Activated B cell treated with CpG ODN at 0.5 μM for 24 hours (primary cell): ENCODE measurements at places on chromosomes 16 and 17.

DNA sequence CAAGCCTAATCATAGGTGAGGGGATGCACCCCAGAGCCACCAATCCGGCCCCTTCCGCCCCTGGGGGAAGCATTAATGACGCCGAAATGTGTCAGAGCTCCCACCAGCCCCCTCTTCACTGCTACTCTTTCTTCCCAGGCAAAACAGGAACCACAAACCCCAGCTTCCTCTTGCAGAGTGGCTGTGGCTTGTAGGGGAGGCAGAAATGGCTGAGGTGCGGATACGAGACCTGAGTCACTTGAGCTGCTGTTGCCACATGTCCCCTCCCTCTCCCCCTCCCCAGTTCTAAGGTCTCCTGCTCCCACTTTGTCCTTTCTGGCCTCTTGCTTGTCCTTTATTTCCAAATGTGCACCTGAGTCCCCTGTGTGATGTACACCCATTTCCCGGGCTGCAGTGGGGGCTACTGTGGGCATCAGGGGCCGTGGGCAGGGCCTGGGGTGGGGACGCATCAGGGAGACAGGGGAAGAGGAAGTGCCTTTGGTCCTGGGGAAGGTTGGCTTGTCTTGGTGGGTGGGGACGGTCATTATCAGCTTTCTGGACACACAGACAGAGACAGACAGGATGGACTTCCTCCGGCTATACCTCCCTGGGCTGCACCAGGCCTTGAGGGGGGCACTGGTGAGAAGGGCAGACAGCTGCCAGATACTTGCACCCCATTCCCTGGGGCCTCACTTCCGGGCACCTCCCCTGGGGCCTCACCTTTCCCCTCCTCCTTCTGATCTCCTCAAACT is at the start of gene APOBR:
Gene APOBR (plus strand): TSS at position 523 of the 731 bp plus-strand sequence. CDS start 39 bp downstream, at position 562.
- DNase-seq, result peak; percentile 69

- no peak for DNase-seq
Measured at GRCh38 chr16:27254262-27254811, 14.2 kb downstream of the NSMCE1 start.

DNA sequence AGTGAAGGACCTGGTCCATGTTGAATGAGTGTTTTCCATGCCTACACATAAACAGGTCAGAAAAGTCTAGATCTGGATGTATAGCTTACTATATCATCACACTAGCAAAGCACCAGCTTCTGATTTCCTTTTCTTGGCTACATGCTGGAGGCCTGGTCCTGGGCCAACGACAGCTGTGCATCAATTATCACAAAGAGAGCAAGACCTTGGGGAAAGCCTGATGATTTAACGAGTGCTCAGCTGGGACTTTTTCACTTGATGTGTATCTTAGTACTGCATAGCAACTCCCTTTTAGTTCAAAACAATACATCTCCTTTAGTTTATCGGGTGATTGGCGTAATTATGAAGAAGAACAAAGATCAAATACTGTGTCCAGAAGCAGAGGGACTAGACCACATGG is 358.2 kb downstream of the KIF2B start:
- no peak for DNase-seq

DNA sequence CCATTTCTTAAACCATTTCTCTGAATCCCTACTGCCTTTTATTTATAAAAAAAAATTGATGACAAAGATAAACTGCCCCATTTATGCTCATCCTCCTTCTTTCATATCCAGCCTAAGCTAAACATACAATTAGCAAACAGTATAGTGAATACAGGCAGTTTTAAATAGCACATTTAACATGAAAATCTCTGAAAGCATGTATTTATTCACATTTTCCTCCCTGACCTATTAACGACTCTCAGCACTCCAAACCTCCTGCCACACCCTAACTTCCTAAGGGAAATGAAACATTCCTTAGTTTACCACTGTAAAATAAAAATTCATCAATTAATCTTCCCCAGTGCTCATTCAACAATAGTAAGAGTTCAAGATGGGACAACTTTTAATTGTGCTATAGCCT is 56.9 kb downstream of the TRIM37 start:
- no peak for DNase-seq

DNA sequence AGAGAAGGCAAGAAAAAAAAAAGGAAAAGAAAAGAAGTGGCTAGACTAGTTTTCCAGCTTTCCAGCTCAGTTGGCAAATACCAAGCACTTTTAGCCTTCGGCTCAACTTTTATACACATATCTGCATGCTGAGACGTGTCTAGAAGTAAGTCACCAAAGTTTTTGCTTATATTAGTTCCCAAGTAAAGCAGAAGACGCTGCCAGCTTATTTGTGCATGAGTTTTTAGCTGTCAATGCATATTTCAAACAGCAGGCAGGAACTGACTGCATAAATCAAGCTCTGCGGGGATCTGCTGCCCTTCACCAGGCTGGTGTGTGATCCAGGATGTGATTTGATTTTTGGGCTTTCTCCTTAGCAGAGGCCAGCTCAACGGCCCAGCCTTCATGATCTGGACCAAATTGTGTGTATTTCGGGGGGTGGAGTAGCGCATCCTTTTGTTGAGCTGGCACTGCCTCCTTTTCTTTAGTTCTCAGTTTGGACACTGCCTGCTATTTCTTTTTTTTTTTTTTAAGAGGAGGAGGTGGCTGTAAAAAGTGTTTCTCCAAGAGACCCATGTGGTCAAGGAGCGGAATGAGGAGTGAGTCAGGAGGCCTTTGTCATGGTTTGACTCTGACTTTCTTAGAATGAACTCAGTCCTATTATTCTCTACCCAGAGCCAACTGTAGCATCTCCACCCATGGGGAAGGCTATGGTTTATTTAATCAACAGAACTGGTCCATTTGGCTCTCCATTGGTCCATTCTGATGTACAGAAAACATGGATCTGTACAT is 162.6 kb upstream of the XYLT1 start:
- no peak for DNase-seq

GRCh38 chr17:73272906-73273218 is 11.2 kb upstream of the CPSF4L start:
- DNase-seq, result no peak

GRCh38 chr17:51848451-51848850 is 310.1 kb downstream of the CA10 start:
- DNase-seq, result no peak

- DNase-seq, result no peak
Measured at GRCh38 chr16:81556715-81557284, 112.2 kb downstream of the CMIP start.
